Urothelium cell line (cell line): ENCODE measurements at places on chromosomes 12 and 14.
A peak's percentile ranks its signal among the peaks of the same experiment; 100 is the strongest.

DNA sequence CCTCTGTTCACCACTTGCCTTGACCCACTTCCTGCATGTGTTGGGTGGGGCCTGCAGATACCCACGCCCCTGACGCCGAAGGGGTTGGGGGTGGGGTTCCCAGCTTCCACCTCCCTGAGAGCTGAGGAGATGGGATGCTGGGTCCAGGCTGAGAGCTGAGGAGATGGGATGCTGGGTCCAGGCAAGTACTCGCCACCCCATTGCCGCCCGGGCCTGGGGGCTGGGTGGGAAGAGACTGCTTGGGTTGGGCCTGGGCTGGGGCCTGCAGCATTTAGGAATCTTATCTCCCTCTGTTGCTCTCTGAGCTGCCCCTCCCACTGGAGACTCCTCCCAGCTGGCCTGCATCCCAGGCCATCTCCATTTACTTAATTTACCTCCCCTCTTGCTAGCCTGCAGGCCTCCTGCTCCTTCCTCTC lies 17.4 kb downstream of the TEAD4 start:
- DNase-seq: no peak

GRCh38 chr14:75906680-75907280 lies 75.0 kb downstream of the TGFB3 start:
- peak; percentile 64 for DNase-seq

GRCh38 chr14:35631071-35631805 lies 97.3 kb downstream of the INSM2 start:
- DNase-seq: no peak

DNA sequence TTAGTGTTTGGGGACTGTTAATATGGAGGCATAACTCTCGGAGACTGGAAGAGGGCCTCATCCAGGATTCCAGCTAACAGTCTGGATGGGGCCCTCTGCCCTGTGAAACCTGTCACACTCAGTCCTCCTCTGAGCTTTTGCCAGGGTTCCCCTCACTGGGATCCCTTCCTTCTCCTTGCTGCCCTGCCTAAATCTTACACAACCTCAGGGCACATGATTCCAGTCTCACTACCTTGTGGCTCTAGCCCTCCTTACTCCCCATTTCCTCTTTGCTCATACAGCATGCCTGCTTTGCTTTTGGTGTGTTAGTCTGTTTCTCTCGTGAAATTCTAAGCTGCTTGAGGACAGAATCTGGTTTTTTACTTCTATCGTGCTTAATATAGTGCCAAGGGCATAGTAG lies 942 bp upstream of the GSG1 start:
- DNase-seq: no peak

DNA sequence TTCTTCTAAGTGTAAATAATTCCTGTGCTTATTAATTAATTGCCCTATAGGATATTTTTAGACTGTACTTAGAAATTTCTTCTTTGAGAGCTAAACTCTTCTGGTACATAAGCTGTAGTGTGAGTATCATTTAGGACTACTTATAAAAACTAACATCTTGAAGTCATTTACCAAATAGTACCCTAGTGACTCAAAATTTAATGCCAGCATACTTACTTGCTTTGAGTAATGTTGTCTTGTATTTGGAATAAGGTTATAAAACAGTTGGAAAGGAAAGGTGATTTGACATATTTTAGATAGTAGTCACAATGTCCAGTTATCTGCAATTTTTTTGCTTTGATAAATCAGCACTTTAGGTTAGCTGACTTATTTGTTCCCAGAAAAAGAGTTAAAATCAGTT lies 39.1 kb downstream of the SPATA7 start:
- DNase-seq: no peak

GRCh38 chr12:121874071-121874470 lies 14.5 kb upstream of the PSMD9 start:
- no peak for DNase-seq

DNA sequence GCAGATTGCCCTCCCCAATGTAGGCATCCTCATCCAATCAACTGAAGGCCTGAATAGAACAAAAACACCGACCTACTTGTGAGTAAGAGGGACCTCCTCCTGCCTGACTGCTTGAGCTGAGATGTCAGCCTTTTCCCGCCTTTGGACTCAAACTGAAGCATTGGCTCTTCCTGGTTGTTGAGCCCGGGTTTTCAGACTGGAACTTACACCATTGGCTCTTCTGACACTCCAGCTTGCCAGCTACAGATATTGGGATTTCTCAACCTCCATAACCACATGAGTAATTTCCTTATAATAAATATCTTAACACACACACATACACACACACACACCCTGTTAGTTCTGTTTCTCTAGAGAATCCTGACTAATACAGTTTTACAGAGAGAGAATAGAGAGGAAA lies 173.4 kb upstream of the NTF3 start:
- DNase-seq: no peak

DNA sequence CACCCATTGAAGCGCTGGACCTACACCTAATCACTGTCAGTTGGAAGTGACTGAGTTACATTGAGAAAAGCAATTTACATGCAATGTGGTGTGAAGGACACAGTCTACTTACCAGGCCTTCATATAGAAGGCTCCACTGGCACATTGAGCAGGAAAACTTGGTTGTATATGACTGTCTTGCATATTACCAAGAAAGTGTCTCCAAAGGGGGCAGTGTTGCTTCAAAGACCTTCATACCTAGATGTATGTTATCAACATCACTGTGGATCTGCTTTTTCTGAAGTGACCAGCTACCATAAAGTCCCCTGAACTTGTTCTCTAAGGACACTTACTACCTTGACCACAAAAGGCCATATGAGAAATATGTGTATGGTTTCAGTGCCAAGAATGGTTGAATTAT lies 64.1 kb downstream of the NELL2 start:
- no peak for DNase-seq

GRCh38 chr12:87253157-87253556 lies 776.0 kb downstream of the C12orf50 start:
- no peak for DNase-seq

- no peak for DNase-seq
Observed at GRCh38 chr12:28824849-28825248, 324.2 kb upstream of the FAR2 start.

GRCh38 chr12:40338071-40338470 lies 113.3 kb downstream of the LRRK2 start:
- no peak for DNase-seq

DNA sequence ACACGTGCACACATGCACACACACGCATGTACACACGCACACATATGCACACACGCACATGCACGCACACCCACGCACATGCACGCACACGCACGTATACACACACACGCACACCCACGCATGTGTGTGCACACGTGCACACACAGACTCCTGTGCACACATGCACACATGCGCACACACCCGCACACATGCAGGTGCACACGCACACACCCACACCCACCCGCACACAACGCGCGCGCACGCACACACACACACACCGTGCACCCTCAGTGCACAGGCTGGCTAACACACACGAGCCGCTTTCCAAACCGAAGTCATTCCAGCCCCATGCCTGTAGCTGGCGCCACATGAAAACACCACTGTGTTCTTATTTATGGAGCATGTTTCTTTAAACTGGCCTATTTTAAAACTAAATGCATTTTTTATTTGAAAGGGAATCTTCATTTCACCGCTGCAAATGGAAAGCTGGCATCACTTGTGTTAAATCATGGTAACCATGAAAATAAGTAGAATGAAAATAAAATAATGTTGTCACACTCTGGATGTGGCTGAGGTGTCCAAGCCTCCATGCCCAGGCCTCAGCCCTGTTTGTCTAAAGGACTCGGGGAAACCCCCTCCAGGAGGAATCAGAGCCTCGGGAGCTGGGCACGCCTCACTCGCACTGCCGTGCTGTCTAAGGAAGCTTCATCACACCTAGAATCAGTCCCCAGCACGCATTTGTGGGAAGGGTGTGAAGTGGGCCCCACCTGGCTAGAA lies 45.1 kb downstream of the GALNT9 start:
- DNase-seq: no peak
